NCI-H510A (cell line): ENCODE measurements at places on chromosomes 7 and 10.

DNA sequence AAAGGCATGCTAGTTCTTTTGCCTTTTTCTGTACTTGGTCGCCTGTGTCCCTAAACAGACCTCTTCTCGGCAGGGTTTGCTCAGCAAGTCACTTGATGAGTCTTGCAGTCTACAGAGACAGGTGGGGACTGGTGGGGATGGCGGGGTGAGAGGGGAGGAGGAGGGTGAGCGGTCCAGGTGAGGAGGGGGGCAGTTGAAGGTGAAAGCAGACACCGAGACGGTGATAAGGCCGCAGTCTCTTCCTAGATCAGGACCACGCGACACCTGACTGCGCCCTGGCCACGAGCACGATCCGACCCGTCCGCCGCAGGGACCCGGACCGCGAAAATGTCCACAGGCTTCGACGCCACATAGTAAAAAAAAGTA is 566 bp downstream of the ASNS start:
- DNase-seq, result peak; percentile 23

DNA sequence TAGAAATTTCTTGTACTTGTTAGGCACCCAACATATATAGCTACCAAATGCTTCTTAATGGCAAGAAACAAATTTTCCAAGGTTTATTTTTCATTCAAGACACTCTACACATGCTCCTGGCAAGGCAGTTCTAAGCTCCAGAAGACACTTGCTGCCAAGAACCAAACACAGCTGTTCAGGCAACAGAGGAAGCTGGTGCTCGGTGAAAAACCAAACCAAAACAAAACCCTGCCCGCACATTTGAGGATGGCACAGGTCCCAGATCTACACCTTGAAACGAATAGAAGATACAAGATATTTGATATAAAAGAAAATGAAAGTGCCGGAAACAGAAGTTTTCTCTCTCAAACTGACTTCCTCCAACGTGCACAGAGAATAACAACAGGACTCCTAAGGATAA is 4.9 kb upstream of the DNTT start:
- DNase-seq, result no peak

- DNase-seq, result peak; percentile 79
Measured at GRCh38 chr7:20307901-20308300, 22.8 kb upstream of the ITGB8 start.

DNA sequence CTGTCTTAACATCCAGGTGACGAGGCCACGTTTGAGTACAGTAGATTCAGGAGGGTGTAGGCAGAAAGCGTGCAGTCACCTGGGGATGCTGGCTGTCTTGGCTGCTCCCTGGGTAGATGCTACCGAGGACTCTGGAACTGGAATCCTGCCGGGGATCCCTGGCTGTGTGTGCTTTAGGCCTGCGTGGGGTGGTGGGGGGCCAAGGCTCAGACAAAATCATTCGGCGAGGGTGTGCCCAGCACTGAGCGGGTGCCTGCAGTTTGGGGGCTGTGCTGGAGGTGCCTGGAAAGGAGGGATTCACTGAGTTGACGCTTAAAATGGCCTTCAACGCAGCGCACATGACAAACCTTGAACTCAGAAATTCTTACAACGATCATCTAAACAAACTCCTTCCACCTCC is 93.5 kb upstream of the PODXL start:
- DNase-seq, result no peak

GRCh38 chr7:130632111-130632510 is 36.4 kb downstream of the COPG2 start:
- DNase-seq, result no peak

DNA sequence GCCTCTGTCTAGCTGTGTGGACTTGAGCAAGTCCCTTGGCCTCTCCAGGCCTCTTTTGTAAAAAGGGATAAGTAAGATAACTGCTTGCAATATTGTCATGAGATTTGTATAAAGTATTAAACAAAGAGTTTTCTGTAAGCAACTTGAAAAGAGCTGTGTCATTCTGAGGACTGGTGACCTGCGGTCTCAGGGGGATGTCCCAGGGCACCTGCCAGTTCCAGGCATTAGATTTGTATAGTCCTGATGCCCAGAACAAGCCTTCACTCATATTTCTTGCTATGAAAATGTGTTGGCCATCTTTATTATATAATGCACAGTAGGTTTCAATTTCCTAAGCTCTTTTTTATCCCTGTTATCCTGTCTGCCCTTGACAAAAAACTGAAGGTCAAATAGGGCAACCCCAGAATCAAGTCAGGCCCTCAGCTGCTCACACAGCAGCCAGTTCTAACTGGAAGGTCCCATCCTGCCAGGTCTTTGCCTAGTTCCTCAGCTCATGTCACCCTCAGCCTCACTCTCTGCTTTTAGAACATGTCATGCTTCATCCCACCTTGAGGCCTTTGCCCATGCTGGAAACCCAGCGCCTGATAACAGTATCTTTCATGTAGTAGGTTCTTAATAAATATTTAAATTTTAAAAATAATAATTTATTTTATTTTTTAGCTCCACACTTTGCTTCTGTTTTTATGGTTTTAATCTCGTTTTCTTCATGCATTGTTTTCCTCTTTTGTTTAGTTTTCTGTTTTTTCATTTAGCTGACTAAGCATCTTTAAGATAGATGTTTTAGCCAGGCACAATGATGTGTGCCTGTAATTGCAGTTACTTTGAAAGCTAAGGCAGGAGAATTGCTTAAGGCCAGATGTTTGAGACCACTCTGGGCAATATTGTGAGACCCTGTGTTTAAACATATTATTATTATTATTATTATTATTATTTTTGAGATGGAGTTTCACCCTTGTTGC is 87.5 kb upstream of the ZNF92 start:
- DNase-seq, result no peak

GRCh38 chr10:12847361-12847975 is 154.0 kb downstream of the CCDC3 start:
- DNase-seq, result no peak

GRCh38 chr7:26588511-26588910 is 275.9 kb downstream of the SKAP2 start:
- DNase-seq, result peak; percentile 19

GRCh38 chr10:1243486-1244234 is 187.5 kb downstream of the WDR37 start:
- DNase-seq, result no peak

DNA sequence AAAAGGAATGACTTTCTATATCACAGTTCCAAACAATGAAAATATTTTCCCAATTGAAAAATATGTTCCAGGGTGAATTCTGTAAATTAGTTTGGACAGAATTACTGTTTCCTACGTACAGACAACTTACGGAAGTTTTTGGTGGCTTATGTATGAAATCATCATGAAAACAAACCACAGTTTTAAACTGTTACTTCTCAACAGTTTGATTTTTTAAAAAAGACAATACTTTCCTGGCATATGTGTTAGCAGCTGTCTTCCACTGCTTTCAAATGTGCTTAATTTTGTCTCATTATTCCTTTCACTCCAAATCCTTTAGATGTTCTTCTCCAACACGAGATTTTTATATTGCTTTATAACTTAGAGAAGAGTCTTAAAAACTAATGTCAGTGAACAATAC is 56.2 kb downstream of the SEMA3A start:
- no peak for DNase-seq

- DNase-seq, result no peak
Measured at GRCh38 chr7:5481241-5482019, 57.8 kb upstream of the TNRC18 start.

DNA sequence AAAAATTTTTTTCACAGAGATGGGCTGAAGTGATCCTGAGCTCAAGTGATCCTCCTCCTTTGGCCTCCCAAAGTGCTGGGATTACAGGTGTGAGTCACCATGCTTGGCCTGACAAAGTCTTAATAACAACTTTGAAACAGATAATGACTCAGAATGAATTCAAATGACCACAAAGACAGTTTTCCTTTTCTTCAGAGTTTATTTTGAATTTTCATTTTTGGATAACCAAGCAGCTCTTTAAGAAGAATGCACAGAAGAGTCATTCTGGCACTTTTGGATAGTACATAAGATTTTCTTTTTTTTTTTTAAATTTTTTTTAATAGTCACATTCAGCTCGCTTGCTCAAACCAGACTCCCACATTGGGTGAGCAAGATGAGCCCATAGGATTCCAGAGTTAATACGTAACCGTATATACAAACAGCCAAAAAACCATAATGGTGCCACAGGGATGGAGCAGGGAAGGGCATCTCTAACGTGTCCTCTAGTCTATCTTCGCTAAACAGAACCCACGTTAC is 43.0 kb upstream of the NMT2 start:
- no peak for DNase-seq

- no peak for DNase-seq
Measured at GRCh38 chr10:132788180-132788830, 2.4 kb upstream of the NKX6-2 start.

GRCh38 chr7:148115308-148115707 is 475.3 kb upstream of the C7orf33 start:
- no peak for DNase-seq
